Heart left ventricle (tissue), 16 donors: ENCODE measurements at places on chromosomes 6 and 20. TPM values are rescaled to one million over a fixed set of nuclear protein-coding genes. Genes with fewer than 3 reads are reported as not detected.

GRCh38 chr20:59611286-59611685 is 6.9 kb downstream of the PHACTR3 start:
- H3K27ac ChIP-seq: no peak overlapping the region
- no peaks in the 10 kb centered on the region for H3K4me1 ChIP-seq
- peaks cover 24% of the 10 kb centered on the region for H3K27me3 ChIP-seq
- DNase-seq: peak; percentile 16
- no peaks in the 10 kb centered on the region for H3K36me3 ChIP-seq

DNA sequence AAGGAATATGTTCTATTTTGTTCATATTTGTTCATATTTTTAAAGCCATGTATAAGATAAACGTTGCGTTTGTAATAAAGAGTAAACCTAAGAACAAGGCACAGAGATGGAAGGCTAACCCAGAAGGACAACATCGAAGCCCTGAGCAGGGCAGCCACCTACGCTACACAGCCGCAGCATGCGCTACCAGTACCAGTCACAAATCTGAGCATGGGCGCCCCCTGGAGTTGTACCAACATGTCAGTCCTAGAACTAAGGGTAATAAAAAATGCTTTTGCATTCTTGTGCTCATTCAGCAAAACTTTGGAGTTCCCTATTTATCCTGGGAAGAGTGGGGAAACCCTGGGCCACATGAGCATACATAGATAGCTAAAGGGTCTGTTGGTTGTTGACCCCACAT is 70.6 kb downstream of the PLEKHG1 start:
- H3K27ac ChIP-seq: no peak overlapping the region
- no peaks in the 10 kb centered on the region for H3K36me3 ChIP-seq
- H3K4me1 ChIP-seq: peaks cover 19% of the 10 kb centered on the region
- no peaks in the 10 kb centered on the region for H3K27me3 ChIP-seq

DNA sequence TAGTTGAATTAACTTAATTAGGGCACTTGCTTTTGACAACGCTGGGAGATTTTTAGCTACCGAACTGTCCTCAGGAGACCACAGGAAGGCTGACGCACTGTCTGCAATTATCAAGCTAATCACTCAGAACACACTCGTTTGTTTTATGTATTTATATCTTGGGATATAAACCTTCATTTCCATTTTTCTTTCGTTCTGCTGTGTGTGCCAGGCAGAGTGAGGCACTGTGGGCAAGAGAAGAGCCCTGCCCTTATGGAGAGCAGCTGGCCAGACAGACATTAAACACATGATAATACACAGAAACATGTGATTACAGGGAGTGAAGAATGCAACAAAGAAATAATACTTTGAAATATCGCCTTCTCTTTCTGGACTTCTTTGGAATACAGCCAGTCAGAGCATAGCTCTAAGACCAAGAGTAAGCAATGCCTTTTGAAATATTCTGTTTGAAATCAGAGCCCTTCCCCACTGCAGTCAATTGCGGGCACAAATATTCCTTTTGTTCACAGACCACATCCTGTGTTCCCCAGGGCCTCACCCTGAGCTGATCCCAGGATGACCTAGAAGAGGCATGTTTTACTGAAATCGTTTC is 96.8 kb downstream of the ANKRD60 start:
- H3K36me3 ChIP-seq: no peaks in the 10 kb centered on the region
- H3K27me3 ChIP-seq: peaks cover 52% of the 10 kb centered on the region
- H3K4me1 ChIP-seq: no peaks in the 10 kb centered on the region
- peak overlapping the region; percentile 10 for H3K4me3 ChIP-seq
- H3K27ac ChIP-seq: no peak overlapping the region
- DNase-seq: no peak

GRCh38 chr6:93416571-93417420 is 2.6 kb downstream of the EPHA7 start:
- peak overlapping the region; percentile 80 for H3K27ac ChIP-seq
- peak; percentile 29 for DNase-seq
- H3K4me1 ChIP-seq: no peaks in the 10 kb centered on the region

GRCh38 chr6:1473166-1473565 is 83.8 kb downstream of the FOXF2 start:
- no peaks in the 10 kb centered on the region for H3K27me3 ChIP-seq
- H3K4me3 ChIP-seq: no peak overlapping the region
- H3K36me3 ChIP-seq: no peaks in the 10 kb centered on the region
- H3K27ac ChIP-seq: no peak overlapping the region
- H3K4me1 ChIP-seq: no peaks in the 10 kb centered on the region

GRCh38 chr6:137352859-137353258 is 133.7 kb upstream of the IFNGR1 start:
- H3K4me3 ChIP-seq: no peak overlapping the region
- H3K36me3 ChIP-seq: no peaks in the 10 kb centered on the region
- DNase-seq: no peak
- H3K4me1 ChIP-seq: no peaks in the 10 kb centered on the region

DNA sequence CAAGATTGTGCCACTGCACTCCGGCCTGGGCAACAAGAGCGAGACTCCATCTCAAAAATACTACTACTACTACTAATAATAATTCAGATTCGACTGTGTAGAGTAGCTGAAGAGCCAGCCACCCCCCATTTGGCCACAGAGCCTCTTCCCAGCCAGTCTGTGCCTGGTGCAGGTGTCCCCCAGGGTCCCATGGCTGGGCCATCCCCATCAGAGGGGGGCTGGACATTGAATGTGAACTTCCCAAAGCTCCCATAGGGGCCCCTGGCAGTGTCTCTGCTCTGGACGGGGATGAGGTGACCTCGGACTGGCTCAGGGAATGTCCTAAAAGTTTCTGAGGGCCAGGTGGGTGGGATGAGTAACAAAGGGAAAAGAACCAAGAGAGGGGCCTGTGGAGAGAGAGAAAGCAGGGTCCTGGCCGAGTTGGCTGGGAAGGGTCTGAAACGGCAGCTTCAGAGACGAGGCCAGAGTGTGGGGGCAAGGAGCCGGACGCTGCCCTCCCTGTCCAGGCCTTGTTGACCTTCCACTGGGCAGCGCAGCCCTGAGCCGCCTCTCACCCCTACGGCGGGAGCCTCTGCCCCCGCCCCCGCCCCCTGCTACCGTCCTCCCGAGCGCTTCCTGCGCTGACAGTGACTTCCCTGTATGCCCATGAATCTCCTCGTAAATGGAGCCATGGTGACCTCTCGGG is 24.9 kb upstream of the PCMTD2 start:
- no peaks in the 10 kb centered on the region for H3K36me3 ChIP-seq
- peak; percentile 12 for DNase-seq
- H3K27ac ChIP-seq: no peak overlapping the region
- H3K4me1 ChIP-seq: peaks cover 20% of the 10 kb centered on the region
- no peaks in the 10 kb centered on the region for H3K27me3 ChIP-seq

- no peaks in the 10 kb centered on the region for H3K36me3 ChIP-seq
- DNase-seq: no peak
- no peak overlapping the region for H3K4me3 ChIP-seq
- no peak overlapping the region for H3K27ac ChIP-seq
- no peaks in the 10 kb centered on the region for H3K4me1 ChIP-seq
These were observed 372.6 kb downstream of the UTRN start for GRCh38 chr6:144657691-144658090.

- no peak for DNase-seq
- no peaks in the 10 kb centered on the region for H3K36me3 ChIP-seq
- H3K27ac ChIP-seq: no peak overlapping the region
These were observed 41.0 kb downstream of the METTL24 start for GRCh38 chr6:110317189-110317588.

GRCh38 chr20:58177799-58178198 is 50.7 kb downstream of the ANKRD60 start:
- peaks cover 7% of the 10 kb centered on the region for H3K4me1 ChIP-seq
- H3K27me3 ChIP-seq: no peaks in the 10 kb centered on the region
- no peak for DNase-seq
- no peak overlapping the region for H3K4me3 ChIP-seq
- no peaks in the 10 kb centered on the region for H3K36me3 ChIP-seq

DNA sequence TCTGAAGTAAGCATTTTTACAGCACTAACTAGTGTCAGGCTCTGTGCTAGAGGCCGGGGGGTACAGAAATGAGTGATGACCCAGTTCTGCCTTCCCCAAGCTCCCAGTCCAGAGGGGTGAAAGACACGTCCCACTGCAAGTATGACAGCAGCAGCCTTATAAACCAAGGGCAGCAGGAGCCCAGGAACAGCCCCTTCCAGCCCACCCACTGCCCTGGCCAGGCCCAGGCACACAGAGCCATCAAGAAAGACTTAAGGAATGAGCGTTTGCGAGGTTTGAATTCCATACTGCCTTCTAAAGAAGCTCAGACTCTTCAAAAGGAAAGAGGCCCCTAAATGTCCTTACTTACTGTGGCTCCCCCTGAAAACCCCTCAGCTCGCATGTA is 10.0 kb downstream of the TRERF1 start:
- H3K27me3 ChIP-seq: no peaks in the 10 kb centered on the region
- H3K4me3 ChIP-seq: no peak overlapping the region
- H3K4me1 ChIP-seq: peaks cover 26% of the 10 kb centered on the region
- no peak for DNase-seq
- peak overlapping the region; percentile 56 for H3K27ac ChIP-seq

DNA sequence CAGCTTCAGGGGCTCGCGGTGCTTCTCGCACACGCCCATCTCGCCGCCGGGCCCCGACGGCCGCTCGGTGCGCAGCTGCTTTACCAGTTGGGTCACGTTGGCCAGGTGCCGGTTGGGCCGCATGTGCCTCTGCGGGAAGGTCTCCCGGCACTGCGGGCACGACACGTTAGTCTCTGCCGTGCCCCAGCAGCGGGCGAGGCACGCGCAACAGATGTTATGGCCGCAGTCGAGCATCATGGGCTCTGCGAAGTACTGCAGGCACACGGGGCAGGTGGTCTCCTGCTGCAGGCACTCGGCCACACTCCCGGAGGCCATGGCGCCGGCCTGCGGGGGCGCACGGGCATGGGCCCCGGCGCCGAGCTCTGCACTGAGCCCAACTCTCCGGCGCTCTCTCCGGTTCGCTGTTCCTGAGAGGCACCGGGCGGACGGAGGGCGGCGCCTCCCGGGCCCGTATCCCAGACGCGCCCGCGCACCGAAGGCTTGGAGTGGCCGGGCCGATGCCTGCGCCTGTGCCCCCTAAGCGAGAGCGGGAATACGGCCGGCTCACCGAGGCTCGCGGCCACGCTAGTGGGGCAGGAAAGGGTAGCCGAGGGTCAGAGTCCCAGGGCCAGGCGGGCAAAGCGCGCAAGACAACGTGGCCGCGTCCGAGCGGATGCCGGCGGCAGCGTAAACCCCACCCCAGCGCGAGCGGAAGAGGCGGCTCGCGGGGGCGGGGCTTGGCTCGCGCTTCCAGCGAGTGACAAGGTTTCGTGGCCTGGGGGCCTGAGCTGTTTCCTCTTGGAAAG is at the start of gene TRIM27:
Gene TRIM27 (minus strand): TSS at position 668 of the 785 bp plus-strand sequence. CDS start 353 bp downstream, at position 315.
- peak; percentile 93 for DNase-seq
- H3K27ac ChIP-seq: peak within 1 kb of the TSS; percentile 93
- peaks cover 25% of the 10 kb centered on the region for H3K4me1 ChIP-seq
- no peaks in the 10 kb centered on the region for H3K27me3 ChIP-seq
- H3K36me3 ChIP-seq: peaks cover 34% of the 10 kb centered on the region

DNA sequence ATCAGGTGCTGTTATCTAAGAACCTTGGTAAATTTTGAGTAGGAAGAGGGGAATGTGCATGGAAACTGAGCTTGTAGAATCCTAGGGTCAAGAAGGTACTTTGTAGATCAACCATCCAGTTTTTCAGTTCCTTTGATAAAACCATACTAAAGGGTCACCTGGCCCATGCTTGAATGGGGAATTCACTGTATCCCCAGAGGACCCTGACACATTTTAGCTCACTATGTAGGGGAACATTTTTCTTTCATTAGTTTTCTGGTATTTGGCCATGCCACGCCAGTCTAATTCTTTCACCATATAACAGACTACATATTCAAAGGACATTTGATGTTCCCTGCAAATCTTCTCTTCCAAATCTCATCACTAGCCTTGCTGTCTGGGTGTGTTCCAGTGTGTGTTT is 29.9 kb downstream of the LRRC1 start:
- H3K4me1 ChIP-seq: peaks cover 38% of the 10 kb centered on the region
- H3K27me3 ChIP-seq: no peaks in the 10 kb centered on the region
- no peak overlapping the region for H3K27ac ChIP-seq
- H3K4me3 ChIP-seq: no peak overlapping the region
- no peak for DNase-seq

DNA sequence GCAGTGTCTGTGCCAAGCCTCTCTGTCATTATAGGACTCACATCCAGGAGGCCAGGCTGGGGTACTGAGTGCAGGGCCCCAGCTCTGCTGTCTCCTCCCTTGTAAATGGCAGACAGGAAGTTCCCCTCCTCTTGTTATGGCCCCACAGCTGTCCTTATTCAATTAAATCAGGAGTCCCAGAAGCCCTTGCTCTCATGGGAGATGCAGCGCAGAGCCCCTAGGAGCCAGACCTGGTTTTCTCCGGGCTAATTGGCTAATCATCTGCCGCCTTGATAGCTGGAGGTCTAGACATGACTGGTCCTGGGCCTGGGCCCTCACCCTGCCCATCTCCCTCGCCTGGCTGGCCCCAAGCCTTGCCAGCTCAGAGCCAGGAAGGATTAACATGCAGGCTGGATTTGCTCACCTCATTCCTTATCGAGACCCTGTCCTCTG is 172.0 kb downstream of the VEGFA start:
- H3K27me3 ChIP-seq: no peaks in the 10 kb centered on the region
- H3K4me3 ChIP-seq: no peak overlapping the region
- H3K36me3 ChIP-seq: no peaks in the 10 kb centered on the region
- no peak overlapping the region for H3K27ac ChIP-seq
- peaks cover 9% of the 10 kb centered on the region for H3K4me1 ChIP-seq
- no peak for DNase-seq

- peaks cover 10% of the 10 kb centered on the region for H3K4me1 ChIP-seq
- no peak overlapping the region for H3K27ac ChIP-seq
- no peaks in the 10 kb centered on the region for H3K27me3 ChIP-seq
- no peaks in the 10 kb centered on the region for H3K36me3 ChIP-seq
- no peak for DNase-seq
- no peak overlapping the region for H3K4me3 ChIP-seq
These were observed 203.8 kb upstream of the LRFN2 start for GRCh38 chr6:40791004-40791403.

GRCh38 chr6:24856901-24857670 is 58.4 kb upstream of the ARMH2 start:
- no peak for DNase-seq
- H3K27ac ChIP-seq: peak overlapping the region; percentile 77
- peaks cover 10% of the 10 kb centered on the region for H3K4me1 ChIP-seq
- H3K4me3 ChIP-seq: no peak overlapping the region
- peaks cover 19% of the 10 kb centered on the region for H3K36me3 ChIP-seq
- H3K27me3 ChIP-seq: no peaks in the 10 kb centered on the region

Gene NUP153
- 23.6 TPM for total RNA-seq

Gene CCNC
- total RNA-seq: 17.9 TPM

Gene PARD6B
- 6.3 TPM for total RNA-seq

Gene ZFP57
- not detected for total RNA-seq

Gene SIM1
- not detected for total RNA-seq

Gene PPIL4
- 14.8 TPM for total RNA-seq

Gene ATP9A
- 35.6 TPM for total RNA-seq

Gene HAO1
- total RNA-seq: not detected

Gene GTSF1L
- total RNA-seq: not detected

Gene MAS1
- total RNA-seq: not detected

Gene NKX2-2
- 0.19 TPM for total RNA-seq

Gene SCUBE3
- total RNA-seq: 2.9 TPM

Gene RAB32
- 5.9 TPM for total RNA-seq

Gene LY6G6F
- not detected for total RNA-seq

Gene SLC22A3
- total RNA-seq: 0.56 TPM

Gene PAK5
- not detected for total RNA-seq

Gene SLC24A3
- total RNA-seq: 0.43 TPM
